Progenitor cell of endocrine pancreas (in vitro differentiated cells): ENCODE measurements at places on chromosomes 3 and 15.
A peak's percentile ranks its signal among the peaks of the same experiment; 100 is the strongest.

GRCh38 chr3:24359645-24360462 lies 134.8 kb downstream of the THRB start:
- no peak for DNase-seq
- no peaks in the 10 kb centered on the region for H3K27me3 ChIP-seq

DNA sequence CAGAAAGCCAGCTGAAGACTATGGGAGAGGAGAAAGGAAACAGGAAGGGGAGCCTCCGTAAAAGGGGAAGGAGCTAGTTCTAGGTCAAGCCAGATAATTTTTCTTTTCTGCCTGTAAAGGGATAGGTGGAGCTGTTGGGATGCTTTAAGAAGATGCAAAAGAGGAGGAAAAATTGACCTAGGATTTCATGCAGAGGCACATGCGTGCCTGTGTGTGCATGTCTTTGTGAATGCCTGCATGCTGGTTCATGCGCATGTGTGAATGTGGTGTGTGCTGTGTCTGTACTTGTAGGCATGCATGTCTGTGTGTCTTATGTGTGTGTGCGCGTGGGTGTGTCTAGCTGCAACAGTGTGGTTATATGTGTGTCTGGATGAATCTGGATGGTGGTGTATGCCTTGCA lies 27.3 kb downstream of the CCDC33 start:
- H3K27ac ChIP-seq = no peak overlapping the region
- peaks cover 56% of the 10 kb centered on the region for H3K27me3 ChIP-seq
- DNase-seq = no peak
- H3K4me3 ChIP-seq = no peak overlapping the region

DNA sequence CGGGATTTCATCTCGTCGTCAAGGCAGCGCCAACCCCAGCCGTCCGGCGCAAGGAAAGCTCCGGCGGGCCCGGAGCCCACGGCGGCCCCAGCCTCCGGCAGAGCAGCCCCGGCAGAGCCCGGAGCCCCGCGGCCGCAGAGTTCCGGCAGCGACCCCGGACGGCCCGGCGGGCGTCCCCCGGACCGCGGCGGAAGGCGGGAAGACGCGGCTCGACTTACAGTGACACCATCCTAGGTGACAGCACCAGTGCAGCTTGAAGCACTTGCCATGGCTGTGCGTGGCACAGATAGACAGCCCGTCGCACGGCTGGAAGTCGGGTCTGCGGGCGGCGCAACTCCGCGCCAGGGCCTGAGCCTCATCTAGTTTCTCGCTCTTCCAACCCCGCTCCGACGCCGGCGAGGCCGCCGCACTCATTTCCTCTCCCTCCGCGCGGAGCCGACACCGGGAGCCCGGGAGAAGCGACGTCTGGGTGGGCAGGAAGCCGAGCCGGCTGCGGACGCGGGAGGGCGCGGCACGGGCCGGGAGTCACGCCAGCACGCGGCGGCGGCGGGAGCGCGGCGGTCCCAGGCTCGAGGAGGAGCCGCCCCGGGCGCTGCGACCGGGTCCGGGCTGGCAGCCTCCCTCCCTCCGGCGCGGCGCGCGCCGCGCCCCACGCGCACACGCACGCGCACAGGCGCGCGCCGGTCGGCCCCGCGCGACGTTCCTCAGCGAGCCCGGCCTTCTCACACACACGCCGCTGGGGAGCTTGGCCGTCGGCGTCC lies at the start of gene C3orf70:
Gene C3orf70, minus strand, starts transcription at position 651 of the 761 bp plus-strand sequence. Its CDS starts 237 bp downstream, at position 414.
- H3K36me3 ChIP-seq = no peaks in the 10 kb centered on the region
- H3K27me3 ChIP-seq = peaks cover 36% of the 10 kb centered on the region
- peak within 1 kb of the TSS; percentile 85 for H3K4me3 ChIP-seq
- peak; percentile 35 for DNase-seq
- H3K27ac ChIP-seq = peak within 1 kb of the TSS; percentile 76

- no peak overlapping the region for H3K4me3 ChIP-seq
- no peaks in the 10 kb centered on the region for H3K4me1 ChIP-seq
- H3K36me3 ChIP-seq = no peaks in the 10 kb centered on the region
- H3K27me3 ChIP-seq = peaks cover 9% of the 10 kb centered on the region
- no peak overlapping the region for H3K27ac ChIP-seq
- no peak for DNase-seq
These were observed 14.0 kb upstream of the KLF15 start for GRCh38 chr3:126371096-126371705.

DNA sequence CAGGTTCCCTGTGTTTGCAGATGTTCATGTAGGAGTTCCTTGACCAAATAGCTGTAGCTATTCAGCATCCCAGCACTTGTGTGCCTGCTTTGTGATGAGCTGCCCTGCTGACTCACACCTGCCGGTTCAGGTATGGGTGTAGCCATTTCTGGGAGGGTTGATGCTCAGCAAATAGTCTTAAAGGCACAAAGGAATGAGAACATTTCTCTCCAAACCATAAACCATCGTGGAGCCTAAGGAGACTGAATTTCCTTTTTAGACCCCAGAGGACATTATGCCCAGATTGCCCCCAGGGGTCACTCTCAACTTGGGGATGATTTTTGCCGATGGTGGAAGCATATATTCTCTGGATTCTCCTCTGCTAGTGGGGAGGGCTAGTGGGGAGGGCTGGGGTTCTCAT lies 80.6 kb downstream of the ADAMTSL3 start:
- DNase-seq = no peak
- no peak overlapping the region for H3K4me3 ChIP-seq
- no peak overlapping the region for H3K27ac ChIP-seq
- H3K27me3 ChIP-seq = no peaks in the 10 kb centered on the region
- no peaks in the 10 kb centered on the region for H3K36me3 ChIP-seq
- no peaks in the 10 kb centered on the region for H3K4me1 ChIP-seq

DNA sequence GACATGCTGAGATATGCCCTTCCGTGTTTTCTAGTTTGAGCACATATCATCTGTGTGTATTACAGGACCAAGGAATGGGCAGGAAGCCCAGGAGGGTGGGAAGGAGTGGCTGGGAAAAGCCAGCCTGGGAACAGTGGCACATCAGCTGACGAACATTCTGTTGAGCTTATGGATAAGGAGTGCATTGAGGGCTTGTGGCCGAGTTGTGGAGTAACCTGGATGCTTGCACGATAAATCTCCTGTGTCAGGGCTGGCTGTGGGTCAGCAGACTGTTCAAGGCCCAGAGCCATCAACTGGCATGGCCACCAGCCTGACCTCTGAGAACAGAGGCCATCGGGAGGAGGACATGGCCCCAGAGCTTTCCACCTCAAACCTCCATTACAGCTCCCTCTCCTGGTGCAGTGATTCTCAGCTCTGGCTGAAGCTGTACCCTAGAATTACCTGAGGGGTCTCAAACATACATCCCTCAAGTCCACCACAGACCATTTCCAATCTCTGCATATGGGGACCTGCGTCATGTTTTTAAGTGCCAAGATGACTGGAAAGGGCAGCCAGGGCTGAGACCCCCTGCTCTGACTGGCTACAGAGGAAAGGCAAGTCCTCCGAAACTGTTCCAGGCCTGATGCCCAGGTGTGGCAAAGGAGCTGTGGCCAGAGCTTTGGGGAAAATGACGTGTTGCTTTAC lies 4.8 kb upstream of the VILL start:
- H3K4me3 ChIP-seq = no peak overlapping the region
- peak overlapping the region; percentile 53 for H3K27ac ChIP-seq
- peaks cover 11% of the 10 kb centered on the region for H3K36me3 ChIP-seq
- peaks cover 3% of the 10 kb centered on the region for H3K27me3 ChIP-seq

GRCh38 chr15:23648920-23649515 lies 1.4 kb upstream of the MAGEL2 start:
- H3K27me3 ChIP-seq = no peaks in the 10 kb centered on the region
- H3K4me3 ChIP-seq = no peak overlapping the region
- no peak for DNase-seq
- no peak overlapping the region for H3K27ac ChIP-seq
- H3K36me3 ChIP-seq = no peaks in the 10 kb centered on the region

DNA sequence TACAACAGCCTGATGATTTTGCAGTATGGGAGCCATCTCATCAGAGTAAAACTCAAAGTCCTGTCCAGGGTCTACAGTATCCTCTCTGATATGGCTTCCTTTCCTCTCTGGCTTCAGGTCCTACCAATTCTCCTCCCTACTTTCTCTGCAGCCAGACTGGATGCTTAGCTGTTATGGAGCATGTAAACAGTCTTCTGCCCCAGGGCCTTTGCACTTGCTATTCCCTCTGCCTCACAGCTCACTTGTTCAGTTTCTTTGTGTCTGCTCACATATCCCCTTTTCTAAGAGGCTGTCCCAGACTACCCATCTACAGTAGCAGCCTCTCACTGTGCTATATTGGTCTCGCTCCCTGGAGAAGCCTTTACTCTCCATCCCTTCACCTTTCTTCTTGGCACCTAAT lies 62.2 kb downstream of the TLNRD1 start:
- no peak for DNase-seq
- H3K27ac ChIP-seq = no peak overlapping the region
- no peaks in the 10 kb centered on the region for H3K4me1 ChIP-seq
- H3K27me3 ChIP-seq = peaks cover 23% of the 10 kb centered on the region
- no peaks in the 10 kb centered on the region for H3K36me3 ChIP-seq

- H3K27me3 ChIP-seq = no peaks in the 10 kb centered on the region
- H3K36me3 ChIP-seq = no peaks in the 10 kb centered on the region
- H3K27ac ChIP-seq = peak overlapping the region; percentile 91
- H3K4me1 ChIP-seq = peaks cover 35% of the 10 kb centered on the region
- H3K4me3 ChIP-seq = no peak overlapping the region
These were observed 46.9 kb upstream of the NEDD4 start for GRCh38 chr15:56040081-56041035.

DNA sequence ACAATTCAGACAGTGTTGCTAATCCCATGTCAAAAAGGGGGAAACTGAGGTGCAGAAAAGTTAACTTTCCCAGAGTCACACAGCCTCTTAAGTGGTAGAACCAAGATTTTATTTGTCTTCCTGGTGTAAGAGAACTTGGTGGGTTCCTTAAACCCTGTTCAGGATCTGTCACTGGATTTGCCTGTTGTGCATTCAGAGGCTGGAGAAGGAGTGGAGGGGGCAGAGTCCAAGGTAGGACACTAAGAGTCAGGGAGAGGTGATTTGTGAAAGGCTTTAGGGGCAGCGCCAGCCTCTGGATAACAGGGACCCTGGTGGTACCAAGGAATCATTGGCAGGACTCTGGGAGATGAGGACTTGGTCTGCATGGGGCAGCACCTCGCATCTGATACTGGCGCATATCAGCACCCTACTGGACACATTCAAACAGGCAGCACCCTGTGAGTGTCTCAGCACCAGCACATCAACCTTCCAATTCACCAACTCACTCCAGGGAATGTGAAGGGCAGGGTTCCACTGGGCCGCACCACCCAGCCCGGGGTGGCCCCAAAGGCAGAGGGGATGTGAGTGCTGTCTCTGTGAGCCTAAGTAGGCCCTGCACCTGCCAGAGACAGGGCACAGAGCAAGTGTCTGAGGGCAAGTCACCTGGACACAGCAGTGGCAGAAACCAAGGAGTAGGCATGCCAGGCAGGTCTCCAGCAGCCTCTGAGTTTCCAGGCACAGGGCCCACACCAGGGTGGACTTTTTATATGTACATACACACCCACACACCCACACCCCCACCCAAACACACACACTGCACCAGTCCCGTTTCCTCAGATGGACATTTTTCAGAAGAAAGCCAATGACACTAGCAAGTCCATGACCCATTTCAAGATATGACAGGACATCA lies 71.6 kb downstream of the LIPC start:
- DNase-seq = no peak
- no peaks in the 10 kb centered on the region for H3K4me1 ChIP-seq
- H3K27ac ChIP-seq = no peak overlapping the region
- no peaks in the 10 kb centered on the region for H3K36me3 ChIP-seq
